ENCODE measurements at places on chromosomes 4 and X.

GRCh38 chrX:56787734-56788152 is 58.7 kb downstream of the NBDY start:
- no peak for DNase-seq

DNA sequence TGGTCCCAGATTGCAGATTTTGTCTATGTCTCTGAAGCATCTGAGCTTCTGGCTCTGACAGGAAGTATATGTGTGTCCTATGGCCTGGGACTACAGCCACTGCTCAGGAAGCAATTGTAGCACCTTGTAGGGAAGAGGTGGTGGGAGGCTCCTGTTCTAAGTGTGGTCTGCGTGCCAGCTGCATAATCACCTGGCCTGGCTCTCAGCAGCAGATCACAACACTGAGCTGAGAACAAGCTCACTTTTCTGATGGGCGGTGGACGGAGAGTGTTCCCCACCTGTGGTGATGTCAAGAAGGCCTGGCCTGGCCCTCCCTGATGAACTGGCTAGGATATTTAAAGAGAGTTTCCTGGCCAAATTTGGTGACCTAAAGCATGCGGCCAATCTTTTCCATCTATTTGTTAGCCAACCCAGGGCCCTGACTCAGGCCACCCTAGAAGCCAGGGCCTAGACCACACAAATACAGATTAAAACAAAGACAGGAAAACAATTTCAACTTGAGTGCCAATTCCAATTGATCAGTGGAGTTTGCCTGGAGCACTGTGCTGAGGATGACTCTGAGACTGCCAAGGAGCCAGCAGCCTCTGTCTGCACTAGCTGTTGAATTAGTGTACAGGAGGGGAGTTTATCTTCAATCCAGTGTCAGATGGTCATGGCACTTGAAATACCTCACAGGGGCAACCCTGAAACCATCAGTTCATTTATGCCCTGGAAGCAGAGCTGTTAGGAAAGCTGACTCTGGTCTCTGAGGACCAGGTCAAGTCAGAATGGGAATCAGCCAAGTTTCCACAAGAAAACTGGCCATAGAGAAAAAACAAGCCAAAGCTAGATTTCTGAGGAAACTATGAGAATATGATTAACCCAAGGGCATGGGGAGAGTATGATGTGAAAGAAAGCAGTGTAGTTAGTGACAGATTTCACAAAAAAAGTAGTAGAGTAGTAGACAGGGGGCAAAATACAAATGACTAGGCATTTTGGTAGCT is 47.4 kb downstream of the PRDM5 start:
- no peak for DNase-seq

GRCh38 chrX:133185938-133186337 is 32.2 kb downstream of the TFDP3 start:
- no peak for DNase-seq

GRCh38 chr4:40524366-40525041 is 105.2 kb downstream of the RBM47 start:
- DNase-seq, result no peak

- no peak for DNase-seq
Observed at GRCh38 chr4:183429489-183429888, 14.9 kb upstream of the CDKN2AIP start.

- DNase-seq, result no peak
Observed at GRCh38 chrX:23478561-23478960, 143.9 kb downstream of the PTCHD1 start.

DNA sequence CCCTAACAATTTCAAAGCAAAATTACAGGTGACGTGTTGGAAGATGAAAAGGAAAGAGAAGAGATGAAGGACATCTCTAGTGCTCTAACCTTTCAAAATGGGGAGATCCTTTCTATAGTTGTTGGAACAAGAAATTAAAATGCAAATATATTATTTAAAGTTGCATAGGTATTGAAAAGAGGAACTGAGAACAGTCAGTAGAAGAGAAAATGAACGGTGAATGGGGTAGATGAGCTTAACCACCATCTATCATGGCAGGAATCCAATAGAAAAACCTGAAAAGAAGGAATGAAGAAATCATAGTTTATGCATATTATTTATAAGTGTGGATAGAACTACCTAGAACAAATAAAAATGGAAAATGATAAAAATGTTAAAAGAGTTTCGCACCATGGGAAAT is 42.0 kb downstream of the ANXA5 start:
- no peak for DNase-seq

DNA sequence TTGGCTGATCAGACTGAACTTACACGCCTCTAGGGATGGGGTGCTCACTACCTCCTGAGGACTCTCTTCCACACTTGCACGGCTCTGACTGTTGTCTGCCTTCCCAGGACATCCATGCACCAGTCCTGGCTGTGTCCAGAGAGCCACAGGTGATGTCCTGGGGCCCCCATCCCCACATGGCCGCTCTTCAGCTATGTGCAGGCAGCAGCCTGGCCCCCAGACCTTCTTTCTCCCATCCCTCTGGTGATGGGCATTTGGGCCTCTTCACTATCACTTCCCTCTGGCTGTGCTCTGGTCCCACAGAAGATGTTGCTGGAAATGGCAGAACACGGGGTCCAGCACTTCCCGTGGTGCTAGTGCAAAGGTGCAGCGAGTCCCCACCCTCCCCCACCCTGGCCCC is 40.9 kb upstream of the HMX1 start:
- DNase-seq, result no peak

DNA sequence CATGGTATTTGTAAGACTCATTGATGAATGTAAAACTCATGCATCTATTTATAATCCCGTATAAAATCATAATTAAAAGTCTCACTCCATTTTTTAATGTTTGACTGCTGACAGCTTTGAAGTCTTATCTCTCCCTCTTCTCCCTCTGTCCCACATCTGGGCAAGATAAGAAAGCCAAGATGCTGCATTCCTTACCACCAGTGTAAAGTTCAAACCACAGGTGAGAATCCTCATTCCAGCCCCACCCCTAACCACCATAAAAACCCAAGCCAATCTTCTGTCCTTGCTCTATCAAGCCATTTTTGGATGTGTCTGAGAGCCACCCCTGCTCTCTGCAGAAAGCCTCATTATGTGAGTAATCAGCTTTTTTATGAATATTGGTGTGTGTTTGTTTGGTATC is 59.3 kb upstream of the MAGED1 start:
- no peak for DNase-seq

DNA sequence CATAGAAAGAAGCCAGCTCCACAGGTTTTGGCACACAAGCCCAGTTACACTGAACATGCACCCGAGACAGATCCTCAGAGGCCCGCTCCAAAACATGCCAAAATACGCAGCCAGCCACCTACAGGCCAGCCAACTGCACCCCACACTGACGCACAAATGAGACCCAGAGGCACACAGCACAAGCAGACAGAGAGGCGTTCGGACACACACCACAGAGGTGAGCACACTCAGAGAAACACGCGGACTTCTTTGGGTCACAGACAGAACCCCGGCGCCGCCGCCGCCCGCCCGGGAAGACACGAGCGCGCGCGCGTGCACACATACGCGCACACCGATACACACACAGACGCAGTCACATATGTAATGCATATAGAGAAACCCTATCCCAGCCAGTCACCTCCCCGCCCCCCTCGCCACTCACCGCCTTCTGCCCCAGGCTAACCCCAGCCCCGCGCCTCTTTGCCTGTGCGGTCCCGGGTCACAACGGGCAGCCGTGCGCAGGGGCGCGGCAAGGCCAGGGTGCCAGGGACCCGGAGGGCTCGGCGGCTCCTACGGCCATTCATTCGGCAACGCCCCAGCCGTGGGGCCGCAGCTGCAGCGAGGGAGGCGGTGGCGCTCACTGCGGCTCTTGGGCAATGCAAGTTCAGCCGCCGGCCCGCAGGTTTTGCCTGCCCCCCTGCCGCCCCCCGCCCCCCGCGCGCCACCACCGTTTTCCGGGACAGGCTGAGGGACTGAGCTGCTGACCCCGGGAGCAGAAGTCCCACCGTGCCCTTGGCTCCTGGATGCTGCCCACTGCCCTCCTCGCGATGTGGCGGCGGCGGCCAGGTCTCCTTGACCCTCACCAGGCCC is 553 bp downstream of the SEPTIN6 start:
- peak; percentile 66 for DNase-seq

GRCh38 chrX:31209005-31209628 is 137.3 kb upstream of the FTHL17 start:
- DNase-seq, result no peak

DNA sequence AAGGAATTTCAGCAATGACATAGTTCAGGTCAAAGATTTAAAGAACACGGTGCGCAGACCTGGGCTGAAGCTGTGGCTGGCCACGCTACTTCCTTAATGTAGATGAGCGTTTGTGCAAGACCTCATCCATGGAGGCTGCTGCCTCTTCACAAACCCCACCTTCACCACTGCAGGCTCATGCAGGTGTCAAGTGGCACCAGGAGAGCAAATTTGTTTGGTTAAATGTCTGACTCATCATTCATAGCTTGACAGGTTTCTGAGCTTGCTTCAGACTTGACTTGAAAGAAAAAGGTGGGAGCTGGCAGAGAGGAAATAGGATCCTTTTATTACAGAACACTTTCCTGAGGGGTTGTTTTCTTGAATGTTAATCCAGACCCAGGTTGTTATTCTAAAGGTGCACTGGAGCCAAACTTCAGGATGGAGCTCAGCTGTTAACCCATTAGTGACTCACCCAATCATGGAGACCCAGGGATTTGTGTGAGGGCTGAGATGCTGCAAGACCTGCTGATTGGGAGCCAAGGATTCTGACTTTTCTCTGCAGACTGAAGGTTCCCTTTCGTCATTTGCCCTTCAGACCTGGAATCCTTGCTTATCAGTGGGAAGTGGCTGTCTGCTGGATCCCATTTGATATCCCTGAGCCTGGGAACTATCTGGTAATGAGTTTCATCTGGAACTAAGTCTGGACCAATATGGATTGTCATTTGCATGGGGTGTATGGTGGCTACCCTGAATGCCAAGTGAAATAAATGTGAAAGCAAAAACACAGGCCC is 315.3 kb downstream of the PTTG2 start:
- DNase-seq, result no peak

- no peak for DNase-seq
Observed at GRCh38 chr4:117971403-117971802, 62.9 kb upstream of the NDST3 start.

DNA sequence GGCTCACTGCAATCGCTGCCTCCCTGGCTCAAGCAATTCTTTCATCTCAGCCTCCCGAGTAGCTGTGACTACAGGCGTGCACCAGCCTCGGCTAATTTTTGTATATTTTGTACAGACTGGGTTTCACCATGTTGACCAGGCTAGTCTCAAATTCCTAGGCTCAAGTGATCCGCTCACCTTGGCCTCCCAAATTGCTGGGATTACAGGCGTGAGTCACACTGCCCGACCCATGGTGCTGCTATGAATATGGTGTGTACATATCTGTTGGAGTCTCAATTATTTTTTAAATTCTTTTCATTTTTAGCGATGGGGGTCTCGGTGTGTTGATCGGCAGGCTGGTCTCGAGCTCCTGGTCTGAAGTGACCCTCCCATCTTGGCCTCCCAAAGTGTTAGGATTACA is 78.0 kb upstream of the PRKX start:
- no peak for DNase-seq

DNA sequence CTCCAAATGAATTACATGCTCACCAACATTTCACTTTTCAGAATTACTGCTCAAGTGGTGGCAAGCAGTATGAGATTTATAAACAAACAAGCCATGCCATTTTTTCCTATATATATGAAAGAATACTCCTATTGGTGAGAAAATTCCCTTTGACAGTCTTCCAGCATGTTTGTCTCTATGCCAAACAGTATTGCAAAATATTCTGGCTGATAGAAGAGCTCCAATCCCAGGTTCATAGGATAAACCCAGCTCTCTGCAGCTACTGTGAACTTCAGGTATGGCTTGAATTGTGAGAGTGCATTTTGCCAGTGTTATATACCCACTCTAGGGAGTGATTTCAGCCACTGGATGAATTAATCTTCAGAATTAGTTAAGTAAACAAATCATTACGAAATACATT is 108.8 kb downstream of the MAGEC2 start:
- DNase-seq, result no peak

DNA sequence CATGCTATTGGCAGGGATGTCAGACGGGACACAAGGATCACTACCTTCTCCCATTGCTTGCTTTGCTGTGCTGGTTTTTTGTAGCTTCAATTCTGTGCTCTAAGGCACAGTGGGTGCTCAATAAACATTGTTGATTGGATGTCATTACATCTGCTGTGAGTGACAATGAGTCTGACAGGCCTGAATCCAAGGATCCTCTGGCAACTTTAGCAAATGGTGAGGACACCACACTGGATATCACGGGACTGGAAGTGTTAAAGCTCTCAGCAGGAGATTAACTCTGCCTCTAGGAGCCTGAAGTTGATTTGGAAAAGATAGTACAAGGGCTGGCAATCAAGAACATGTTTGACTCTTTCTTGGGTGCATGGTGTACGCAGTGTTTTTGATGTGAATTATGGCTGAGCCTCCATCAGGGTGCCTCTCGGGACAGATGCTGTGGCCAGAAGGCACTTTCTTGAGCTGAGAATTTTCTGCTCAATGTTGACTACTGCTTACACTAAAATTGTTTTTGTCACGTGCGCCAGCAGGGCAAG is 217.9 kb downstream of the ARAP2 start:
- DNase-seq, result no peak

DNA sequence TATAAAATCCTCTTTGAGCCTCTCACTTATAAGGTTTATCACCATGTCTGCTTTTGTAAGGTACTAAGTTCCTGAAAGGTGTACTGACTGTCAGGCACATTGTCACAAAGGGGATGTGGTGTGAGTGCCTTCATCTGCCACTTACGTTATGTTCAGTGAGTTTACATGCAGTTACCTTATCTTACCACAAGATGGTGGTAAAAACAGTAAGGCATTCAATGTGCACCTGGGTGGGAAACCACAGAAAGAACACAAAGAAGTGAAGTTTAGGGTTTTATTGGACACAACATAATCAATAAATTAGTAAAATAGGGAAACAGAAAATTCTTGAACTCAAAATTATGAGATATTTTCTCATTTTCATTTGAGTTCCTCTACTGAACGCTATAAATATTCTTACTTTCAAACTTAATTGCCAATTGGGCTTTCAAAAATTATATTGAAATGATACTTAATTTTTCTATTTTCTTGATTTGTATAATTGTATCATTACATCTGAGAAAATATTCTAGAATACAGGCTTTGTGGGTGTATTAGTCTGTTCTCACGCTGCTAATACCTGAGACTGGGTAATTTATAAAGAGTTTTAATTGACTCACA is 650.8 kb downstream of the PCDH7 start:
- no peak for DNase-seq

DNA sequence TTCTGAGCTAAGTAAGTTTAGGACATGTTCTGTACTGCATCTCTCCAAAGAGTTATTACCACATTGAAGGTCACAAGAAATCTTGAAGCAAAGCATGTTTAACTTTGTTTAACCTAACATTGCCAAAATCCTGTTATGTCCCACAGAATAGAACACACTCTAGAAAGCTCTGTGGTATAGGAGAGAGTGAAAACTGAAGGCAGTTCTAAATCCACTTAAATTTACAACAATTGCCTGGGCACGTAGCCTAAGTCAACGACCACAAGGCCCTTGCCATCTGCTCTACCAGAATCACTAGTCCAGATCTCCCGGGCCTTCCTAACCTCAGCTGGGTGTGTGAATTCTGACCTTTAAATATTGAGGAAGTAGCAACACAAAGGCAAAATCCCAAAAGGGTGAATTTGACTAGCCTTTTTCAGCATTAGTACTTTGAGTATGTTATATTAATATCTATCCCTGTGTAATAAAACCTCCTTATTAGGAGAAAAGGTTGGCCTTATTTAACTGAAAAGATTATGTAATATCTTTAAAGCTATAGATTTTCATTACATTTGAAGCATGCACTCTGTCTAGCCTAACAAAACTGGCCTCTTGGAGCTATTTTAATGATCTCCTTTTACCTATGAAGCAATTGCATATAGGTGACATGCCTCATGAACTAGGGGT is 4.5 kb upstream of the MAML3 start:
- DNase-seq, result no peak

- no peak for DNase-seq
Observed at GRCh38 chr4:184019667-184020623, 114.8 kb downstream of the STOX2 start.

All from T-helper 22 cell (primary cell).